ENCODE measurements at places on chromosomes 12 and 14. TPM values are rescaled to one million over a fixed set of nuclear protein-coding genes. Genes with fewer than 3 reads are reported as not detected.

DNA sequence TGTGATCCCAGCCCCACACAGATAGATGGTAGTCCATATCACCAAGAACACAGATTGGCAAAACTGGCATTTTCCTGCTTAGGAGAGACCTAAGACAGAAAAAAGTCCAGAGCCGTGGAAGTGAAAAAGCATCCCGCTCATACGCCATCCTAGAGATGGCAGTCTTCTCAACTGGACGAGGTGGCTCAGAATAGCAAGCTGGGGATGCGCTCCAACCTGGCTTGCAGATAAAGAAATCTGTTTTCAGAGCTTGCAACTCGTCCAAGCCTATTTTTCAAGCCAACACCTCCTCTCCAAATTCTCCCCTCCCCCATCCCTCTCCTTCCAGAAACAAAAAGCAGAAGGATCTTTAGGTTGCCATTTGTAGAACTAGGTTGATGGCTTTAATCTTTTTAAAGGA lies 74.3 kb upstream of the OTX2 start:
- no peak overlapping the region for H3K27ac ChIP-seq
- peaks cover 14% of the 10 kb centered on the region for H3K27me3 ChIP-seq
- H3K4me1 ChIP-seq: no peaks in the 10 kb centered on the region
- H3K4me3 ChIP-seq: no peak overlapping the region
- no peaks in the 10 kb centered on the region for H3K36me3 ChIP-seq

DNA sequence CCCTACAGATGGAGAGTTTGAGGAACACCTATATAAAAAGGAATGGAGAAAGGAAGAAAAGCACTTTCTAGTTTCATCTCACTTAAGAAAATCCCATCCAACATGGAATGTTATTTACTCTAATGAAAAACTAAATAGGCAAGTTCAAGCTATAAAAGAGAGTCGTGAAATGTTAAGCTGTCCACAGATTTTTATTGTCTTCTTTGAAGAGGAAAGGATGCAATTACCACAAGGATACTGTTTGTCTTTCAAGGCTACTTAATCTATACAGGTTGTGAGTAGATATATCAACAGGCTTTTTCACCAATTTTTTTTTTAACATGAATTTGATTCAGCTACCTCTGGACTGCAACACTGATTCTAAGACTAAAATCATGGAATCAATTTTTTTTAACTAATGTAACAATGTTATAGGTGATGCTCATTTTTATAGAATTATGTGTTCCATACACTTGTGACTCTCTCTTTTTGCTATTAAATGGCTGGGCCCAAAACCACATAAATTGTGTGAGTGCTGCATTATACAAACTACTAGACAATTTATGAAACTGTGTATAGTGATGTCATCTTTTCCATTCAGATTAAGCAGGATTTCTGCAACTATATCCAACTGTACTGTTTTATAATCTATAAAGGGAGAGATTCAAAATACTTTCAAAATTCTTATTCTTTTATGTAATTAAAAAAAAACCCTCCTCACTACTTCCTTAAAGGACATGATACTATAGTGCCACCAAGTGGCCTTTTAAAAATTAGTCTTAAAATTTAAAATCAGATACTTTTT lies 26.8 kb upstream of the BMAL2 start:
- H3K4me1 ChIP-seq: no peaks in the 10 kb centered on the region
- H3K4me3 ChIP-seq: no peak overlapping the region
- H3K27me3 ChIP-seq: no peaks in the 10 kb centered on the region
- peaks cover 23% of the 10 kb centered on the region for H3K36me3 ChIP-seq

- H3K36me3 ChIP-seq: no peaks in the 10 kb centered on the region
- no peak for DNase-seq
- H3K4me1 ChIP-seq: peaks cover 33% of the 10 kb centered on the region
These were observed 65.8 kb downstream of the ITPK1 start for GRCh38 chr14:93049867-93050331.

GRCh38 chr12:114636723-114637480 lies 47.1 kb downstream of the TBX3 start:
- H3K36me3 ChIP-seq: no peaks in the 10 kb centered on the region
- no peak overlapping the region for H3K4me3 ChIP-seq
- H3K4me1 ChIP-seq: no peaks in the 10 kb centered on the region
- no peak overlapping the region for H3K27ac ChIP-seq
- no peaks in the 10 kb centered on the region for H3K27me3 ChIP-seq

CCDC197 gene
- total RNA-seq: not detected

- H3K4me1 ChIP-seq: no peaks in the 10 kb centered on the region
- peaks cover 48% of the 10 kb centered on the region for H3K27me3 ChIP-seq
- DNase-seq: no peak
- no peak overlapping the region for H3K4me3 ChIP-seq
These were observed 184.5 kb downstream of the RBM19 start for GRCh38 chr12:113781415-113782198.

CPNE6 gene
- total RNA-seq: not detected

DNA sequence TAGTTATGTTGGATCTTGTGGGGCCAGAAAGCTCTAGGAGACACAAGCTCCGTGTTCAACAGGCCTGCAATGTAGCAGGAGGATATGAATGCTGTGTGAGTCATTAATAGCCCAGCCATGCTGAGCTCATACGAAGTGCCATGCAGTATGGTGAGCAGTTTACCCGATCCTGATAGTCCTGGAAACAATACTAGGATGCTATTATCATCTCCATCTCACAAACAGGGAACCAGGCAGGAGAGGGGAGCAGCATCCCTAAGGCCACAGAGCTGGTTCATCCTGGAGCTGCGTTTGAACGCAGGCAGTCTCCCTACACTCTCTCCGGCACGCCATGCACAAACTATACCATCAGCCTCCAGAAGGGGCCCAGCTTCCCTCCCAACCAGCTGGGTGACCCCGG lies 20.5 kb downstream of the TTC7B start:
- no peak overlapping the region for H3K4me3 ChIP-seq
- peak overlapping the region; percentile 50 for H3K27ac ChIP-seq
- H3K36me3 ChIP-seq: no peaks in the 10 kb centered on the region
- no peak for DNase-seq
- H3K27me3 ChIP-seq: no peaks in the 10 kb centered on the region
- H3K4me1 ChIP-seq: peaks cover 25% of the 10 kb centered on the region
